ENCODE measurements at places on chromosomes 6 and 20.
A peak's percentile ranks its signal among the peaks of the same experiment; 100 is the strongest.

DNA sequence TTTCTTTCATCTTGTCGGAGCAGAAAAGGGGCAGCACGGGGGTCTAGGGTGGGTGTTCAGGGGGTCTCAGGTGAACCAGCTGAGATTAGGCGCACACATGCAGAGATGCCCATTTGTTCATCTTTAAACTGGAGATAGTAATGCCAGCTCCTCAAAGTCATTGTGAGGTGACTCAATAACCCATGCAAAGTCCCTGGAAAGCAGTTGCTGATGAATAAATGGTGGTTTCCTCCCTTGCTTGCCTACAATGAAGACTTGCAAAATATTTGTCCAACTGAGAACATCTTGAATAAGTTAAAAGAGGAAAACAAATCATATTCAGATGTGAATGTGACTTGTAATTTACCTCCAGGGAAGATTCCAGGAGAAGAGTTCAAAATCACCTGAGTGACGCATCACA lies 206.9 kb downstream of the LY86 start:
- DNase-seq, result no peak

GRCh38 chr6:136920671-136921380 lies 1.3 kb upstream of the SLC35D3 start:
- peak; percentile 13 for DNase-seq

DNA sequence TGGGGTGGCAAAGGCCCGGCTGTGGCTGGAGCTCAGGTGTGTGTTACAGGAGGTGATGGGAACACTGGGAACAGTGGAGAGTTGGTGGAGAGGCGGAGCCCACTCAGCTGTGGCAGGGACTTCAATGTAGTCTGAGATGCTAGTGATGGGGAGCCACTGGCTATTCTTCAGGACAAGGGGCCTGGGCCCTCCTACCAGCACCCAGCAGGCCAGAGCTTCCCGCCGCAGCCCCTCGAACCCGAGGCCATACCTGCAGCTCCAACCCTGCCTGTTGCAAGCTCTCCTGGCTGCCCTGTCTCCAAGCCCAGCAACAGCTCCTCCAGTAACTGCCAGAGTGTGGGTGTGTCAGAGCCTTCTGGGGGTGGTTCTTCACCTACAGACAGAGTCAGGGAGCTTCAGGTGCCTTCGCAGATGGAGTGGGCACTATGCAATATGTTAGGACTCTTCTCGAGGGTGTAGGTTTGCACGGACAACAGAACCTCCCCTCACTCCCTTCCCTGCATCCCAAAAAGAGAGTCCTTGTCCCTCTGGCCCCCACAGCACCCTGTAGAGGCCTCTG lies 146.2 kb upstream of the MLN start:
- no peak for DNase-seq

DNA sequence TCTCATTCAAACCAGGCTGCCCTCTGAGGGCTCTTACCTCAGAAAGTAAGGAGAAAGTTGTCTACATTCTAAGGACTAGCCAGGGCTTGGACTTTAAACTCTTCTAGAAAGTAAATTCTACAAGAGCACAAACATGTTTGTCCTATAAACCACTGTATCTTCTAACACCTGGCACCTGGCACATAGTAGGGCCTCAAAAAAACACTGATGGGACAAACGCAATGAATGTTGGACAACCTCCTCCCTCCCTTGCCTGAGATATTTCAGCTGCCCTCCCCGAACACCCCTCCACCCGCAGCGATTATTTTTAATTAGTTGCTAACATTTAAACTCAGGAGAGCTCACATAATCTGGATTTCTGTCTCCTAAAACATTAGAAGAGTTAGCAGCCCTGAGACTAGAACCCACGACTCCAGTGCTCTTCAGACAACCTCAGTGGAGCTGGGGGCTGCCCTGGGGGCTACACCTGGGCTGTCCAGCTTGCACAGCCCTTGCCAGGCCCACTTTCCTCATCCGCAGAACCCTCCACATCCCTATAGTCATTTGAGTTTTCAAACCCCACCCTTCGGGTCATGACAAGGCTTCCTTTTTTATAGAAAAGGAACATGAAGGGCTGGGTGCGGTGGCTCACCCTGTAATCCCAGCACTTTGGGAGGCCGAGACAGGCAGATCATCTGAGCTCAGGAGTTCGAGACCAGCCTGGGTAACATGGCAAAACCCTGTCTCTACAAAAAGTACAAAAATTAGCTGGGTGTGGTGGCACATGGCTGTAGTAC lies 4.9 kb downstream of the HCK start:
- no peak for DNase-seq

DNA sequence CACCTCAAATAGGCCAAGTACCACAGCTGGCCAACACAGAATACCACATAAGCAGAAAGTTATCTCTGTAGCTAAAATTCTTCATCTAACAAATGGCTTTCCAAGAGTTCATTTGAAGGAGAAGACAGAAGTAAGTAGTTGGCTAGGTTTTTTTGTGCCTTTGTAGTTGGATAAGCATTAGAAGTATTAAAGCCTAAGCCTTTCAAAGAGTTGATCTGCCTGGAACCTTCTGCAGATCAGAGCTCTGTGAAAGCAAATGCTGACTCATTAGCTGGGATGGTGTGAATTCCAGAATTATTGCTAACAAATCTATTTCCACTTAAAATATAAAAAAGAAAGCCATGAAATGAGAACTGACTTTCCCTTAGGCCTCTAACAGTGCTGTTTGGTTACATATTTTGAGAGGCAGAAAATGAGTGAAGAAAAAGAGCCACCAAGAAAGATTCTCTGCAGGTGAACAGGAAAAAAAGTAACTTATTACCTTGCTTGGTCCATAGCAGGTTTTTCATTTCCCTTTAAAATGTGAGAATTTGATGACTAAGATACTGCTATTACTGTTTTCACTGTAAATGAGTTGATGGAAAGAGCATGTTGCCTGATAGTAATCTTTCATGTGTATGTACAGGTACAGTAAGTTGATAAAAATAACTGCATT lies 763.2 kb upstream of the FLRT3 start:
- DNase-seq, result no peak

DNA sequence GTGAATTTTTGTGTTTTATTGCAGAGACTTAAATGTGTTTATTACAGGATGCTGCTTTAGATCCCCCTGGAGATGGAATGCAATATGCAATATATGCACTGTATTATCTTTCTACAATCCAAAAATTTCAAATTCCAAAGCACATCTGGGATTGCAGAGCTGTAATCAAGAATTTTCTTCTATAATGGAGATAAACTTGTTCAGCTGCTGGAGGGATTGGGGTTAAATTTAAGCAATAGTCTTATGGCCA lies 66.4 kb downstream of the MKKS start:
- no peak for DNase-seq

- DNase-seq, result no peak
These were observed 49.6 kb upstream of the SNAP91 start for GRCh38 chr6:83758533-83758932.

DNA sequence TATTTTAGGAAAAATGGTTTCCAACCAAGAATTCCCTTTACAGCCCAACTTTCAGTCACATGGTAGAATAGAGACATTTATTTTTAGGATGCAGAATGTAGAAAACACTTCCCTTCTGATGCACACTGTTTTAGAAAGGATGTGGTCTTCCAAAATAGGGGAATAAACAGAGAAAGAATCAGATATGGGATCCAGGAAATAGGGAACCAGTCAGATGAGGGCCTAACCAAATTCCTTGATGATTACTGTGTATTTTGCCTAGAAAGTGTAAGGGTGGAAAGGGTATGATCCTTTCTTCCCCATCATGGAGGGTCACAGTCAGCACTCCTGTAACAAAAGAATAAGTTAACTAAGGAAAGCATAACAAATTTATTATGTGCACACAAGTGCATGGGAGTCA lies 27.4 kb downstream of the SLX4IP start:
- DNase-seq, result no peak

DNA sequence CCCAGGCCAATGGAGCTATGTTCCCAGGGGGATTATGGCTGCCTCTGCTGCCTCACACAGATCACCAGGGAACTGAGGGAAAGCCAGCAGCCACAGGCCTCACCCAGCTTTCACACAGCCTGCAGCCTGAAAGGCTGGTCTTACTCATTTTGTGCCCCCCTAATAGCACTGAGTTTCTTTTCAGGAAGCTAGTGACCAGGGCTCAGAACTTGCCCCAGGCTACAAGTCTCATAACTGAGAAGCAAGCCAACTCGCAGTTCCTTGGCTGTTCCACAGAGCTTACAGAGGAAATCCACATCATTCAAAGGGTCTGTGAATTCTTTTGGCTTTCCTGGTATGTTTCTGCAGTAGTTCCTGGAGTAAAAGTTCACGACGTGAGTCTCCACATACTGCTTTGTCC lies 524.8 kb upstream of the GJE1 start:
- no peak for DNase-seq

DNA sequence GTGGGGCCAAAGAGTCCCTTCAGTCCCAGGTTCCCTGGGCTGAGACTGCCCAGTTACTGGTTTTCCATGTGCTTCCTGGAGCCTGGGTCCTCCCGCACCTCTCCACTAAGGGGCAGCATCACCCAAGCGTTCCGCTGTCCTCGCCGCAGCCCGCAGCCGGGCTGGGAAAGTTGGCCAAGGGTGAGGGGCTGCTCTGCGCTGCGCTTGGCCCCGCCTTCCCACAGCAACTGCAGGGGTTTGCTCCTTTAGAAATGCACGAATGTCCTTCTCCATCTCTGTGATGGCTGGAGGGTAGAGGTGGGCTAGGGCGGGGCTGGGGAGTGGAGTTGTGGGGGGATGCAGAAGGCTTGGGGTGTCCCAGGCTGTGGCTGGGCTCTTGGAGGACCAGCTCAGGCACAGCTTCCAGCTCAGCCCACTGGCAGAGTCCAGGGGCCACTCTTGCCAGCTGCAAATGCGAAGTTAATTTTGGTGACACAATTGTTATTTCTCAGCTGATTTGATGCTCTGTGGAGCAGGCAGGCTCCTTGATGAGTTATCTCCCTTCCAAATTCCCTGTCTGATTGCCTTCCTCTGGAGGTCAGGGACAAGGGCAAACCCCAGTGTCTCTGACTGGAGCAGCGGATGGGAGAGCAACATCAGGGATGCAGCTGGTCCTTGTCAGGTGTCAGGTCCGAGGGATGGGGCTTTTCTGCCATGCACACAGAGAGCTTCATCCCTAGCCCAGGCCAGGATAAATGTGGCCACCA lies 63.2 kb downstream of the NOL4L start:
- peak; percentile 67 for DNase-seq

DNA sequence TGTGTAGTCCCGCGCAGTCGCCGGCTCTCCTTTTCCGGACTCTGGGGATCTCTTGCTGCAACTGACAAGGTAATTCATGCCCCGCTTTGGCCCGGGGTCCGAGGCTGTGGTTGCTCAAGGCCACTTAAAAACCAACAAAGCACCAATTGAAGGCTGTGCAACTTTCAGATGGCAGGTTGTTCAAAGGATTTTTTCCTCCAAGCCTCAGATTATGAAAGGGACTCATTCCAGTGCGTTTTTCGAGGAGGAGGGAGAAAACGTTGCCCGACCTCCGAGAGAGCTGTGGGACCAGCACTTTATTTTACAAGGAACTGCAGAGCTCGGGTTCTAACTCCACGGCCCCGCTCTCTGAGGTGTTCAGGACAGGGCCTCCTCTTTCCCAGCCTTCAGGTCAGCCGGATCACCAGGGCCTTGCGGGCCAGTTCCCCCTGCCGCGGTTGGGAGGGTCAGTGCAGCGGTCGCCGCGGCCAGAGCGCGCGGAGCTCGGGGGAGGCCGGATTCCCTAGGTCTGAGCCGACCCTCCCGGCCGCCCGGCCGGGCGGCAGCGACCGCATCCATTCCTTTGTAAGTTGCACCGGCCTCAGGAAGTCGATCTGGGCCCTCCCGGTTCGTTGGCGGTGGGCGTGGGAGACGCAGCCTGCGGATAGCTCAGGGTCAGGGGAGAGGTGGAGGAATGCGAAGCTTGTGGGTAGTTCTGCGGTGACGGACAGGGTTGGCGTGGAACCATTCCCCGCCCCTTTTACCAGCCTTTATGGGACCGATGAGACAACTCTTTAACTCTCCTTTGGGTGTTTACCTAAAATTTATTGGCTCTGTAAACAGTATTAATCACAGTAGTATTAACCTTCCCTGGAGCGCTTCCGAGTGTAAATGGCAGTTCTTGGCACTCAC lies 1.6 kb downstream of the UTRN start:
- DNase-seq, result peak; percentile 92

GRCh38 chr6:74248966-74249365 lies 553.0 kb downstream of the CD109 start:
- DNase-seq, result no peak

- no peak for DNase-seq
These were observed 45.1 kb downstream of the RAMACL start for GRCh38 chr6:166541366-166541765.

GRCh38 chr6:7617801-7618764 lies 28.1 kb downstream of the SNRNP48 start:
- peak; percentile 97 for DNase-seq

GRCh38 chr6:98452685-98453084 lies 381.7 kb upstream of the POU3F2 start:
- no peak for DNase-seq

DNA sequence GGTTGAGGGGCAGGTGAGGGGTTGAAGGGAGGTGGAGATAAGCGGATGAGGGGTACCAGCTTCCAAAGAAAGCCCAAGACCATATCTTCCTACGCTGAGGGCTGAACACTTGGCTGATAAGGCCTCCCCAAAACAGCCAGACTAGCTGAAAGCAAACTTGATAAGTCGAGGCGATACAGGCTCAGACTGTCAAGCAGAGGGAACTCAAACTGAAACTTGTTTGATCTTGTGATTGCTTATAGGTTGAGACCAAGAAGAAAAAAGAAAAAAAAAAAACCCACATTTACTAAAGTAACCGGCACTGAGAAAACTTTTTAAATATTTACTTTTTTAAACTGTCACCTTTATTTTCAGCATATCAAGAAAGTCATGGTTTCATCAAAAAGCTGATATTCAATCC lies 73.6 kb downstream of the TRERF1 start:
- no peak for DNase-seq

- no peak for DNase-seq
These were observed 17.0 kb upstream of the ARG1 start for GRCh38 chr6:131555992-131556391.

DNA sequence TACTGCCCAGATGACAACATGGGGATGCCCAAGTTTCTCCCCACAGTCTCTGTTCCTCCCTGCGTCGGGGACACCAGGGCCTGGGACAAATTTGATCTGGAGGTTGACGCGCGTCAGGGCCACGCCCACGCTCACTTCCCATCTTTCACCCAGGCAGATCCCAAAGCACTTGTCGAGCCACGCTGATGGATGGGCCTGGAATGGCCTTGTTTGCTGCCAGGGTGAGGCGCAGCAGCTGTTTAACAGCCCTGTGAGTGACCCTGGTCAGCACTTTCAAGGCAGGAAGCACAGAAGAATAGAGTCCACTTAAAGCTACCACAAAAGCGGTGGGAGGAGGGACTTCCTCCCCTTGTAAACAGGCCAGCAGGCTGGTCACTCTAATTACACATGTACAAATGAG lies 324.7 kb upstream of the JARID2 start:
- peak; percentile 29 for DNase-seq

Measured in fibroblast of pulmonary artery (primary cell).